GM23248 (cell line): ENCODE measurements at places on chromosomes 16 and 17. TPM values are rescaled to one million over a fixed set of nuclear protein-coding genes. Genes with fewer than 3 reads are reported as not detected.
A peak's percentile ranks its signal among the peaks of the same experiment; 100 is the strongest.

GRCh38 chr17:75843577-75844529 is at the start of gene UNC13D:
UNC13D (minus strand) TSS chr17:75844404; CDS start chr17:75844337, 67 bp downstream.
- no peak within 1 kb of the TSS for H3K4me3 ChIP-seq
- DNase-seq, result no peak
- H3K4me1 ChIP-seq, result peaks cover 3% of the 10 kb centered on the region
- H3K36me3 ChIP-seq, result no peaks in the 10 kb centered on the region

DNA sequence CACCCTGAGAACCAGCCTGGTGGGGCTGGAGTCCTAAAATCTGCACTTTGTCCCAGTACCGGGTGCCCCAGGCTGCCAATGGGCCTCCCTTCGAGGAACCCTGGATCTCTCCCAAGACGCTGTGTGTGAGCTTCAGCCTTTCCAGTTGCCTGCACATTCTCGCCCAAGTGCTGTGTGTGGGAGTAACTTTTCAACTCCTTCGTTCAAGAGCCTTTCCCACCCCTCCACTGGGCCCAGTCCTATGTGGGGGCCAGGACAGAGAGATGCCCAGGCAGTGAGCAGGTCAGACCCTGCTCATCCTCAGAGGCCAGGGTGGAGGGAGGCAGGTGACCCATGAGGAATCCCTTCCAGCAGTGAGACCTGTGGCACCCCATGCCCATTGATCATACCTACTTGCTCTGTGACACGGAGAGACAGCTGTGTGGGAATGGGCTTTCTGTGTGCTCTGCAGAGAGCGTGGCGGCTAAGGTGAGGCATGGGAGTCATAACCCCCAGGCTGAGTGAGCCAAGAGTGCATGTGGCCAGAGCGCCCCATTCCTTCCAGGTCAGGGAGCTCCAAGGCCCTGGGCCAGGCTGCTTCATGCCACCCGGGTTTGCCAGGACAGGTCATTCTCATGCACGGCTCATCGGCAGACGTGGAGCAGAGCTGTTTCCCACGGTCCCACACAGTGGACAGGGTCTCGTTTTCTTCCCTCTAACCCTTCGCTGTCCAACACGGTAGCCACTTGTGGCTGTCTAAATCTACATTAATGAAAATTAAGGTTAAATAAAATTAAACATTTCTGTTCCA is 154.4 kb downstream of the CLEC16A start:
- H3K4me3 ChIP-seq, result no peak overlapping the region
- peaks cover 12% of the 10 kb centered on the region for H3K4me1 ChIP-seq
- H3K27me3 ChIP-seq, result no peaks in the 10 kb centered on the region
- H3K36me3 ChIP-seq, result no peaks in the 10 kb centered on the region

DNA sequence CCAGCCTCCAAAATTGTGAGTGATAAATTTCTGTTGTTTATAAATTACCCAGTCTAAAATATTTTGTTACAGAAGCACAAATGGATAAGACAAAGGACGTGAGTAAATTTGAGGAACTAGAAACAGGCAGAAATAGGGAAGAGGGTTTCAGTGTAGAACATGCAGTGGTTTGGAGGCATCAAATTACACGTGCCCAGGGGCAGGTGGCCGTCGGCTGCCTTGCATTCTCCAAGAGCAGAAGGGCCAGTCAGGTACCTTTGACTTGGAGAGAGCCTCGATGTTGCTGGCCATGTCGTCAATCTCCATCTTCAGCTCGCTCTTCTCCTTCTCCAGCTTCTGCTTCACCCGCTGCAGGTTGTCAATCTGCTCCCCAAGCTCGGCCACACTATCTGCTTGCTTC is 54.3 kb downstream of the MYH13 start:
- peaks cover 7% of the 10 kb centered on the region for H3K27me3 ChIP-seq
- no peak overlapping the region for H3K27ac ChIP-seq
- no peak overlapping the region for H3K4me3 ChIP-seq
- H3K36me3 ChIP-seq, result no peaks in the 10 kb centered on the region
- H3K4me1 ChIP-seq, result no peaks in the 10 kb centered on the region
- DNase-seq, result no peak

DNA sequence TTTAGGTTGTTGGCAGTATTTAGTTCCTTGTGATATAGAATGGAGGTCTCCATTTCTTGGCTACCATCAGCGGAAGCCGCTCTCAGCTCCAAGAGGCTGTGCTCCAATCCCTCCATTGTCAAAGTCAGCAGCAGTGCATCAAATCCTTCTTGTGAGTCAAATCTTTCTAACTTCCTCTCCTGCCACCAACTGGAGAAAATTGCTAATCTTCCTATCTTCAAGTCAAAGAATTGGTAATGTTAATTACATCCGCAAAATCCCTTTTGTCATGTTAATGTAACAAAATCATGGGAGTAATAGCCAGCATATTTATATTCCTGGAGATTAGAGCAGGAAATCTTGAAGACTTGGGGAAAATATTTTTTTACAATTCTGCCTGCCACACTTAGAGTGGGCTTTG is 436.4 kb upstream of the DYNLRB2 start:
- no peak for DNase-seq
- H3K36me3 ChIP-seq, result no peaks in the 10 kb centered on the region
- peaks cover 3% of the 10 kb centered on the region; the same call in 1 of the 2 replicates for H3K4me1 ChIP-seq
- no peak overlapping the region for H3K27ac ChIP-seq
- no peaks in the 10 kb centered on the region for H3K27me3 ChIP-seq
- no peak overlapping the region for H3K4me3 ChIP-seq

- H3K4me1 ChIP-seq, result peaks cover 41% of the 10 kb centered on the region
- peak; percentile 33 for DNase-seq
- no peaks in the 10 kb centered on the region for H3K27me3 ChIP-seq
- H3K4me3 ChIP-seq, result no peak overlapping the region
- no peak overlapping the region for H3K27ac ChIP-seq
These were observed 21.7 kb downstream of the ATP6V0D1 start for GRCh38 chr16:67459066-67459860.

DNA sequence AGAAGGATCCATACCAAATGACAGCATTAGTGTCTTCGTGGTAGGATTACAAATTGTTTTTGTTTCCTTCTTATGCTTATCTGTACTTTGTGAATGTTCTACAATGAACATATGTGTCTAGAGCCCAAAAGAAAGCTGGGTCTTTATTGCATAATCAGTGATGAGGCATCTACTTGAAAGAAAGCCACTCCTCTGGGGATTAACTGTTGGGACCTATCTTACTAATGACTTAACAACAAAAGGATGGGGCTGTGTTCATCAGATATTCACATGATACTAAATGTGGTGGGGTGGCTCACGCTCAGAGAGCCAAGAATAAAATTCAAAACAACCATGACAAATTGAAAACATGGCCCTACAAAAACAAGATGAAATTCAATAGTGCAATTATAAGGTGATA is 160.2 kb downstream of the RGS9 start:
- H3K27ac ChIP-seq, result no peak overlapping the region
- DNase-seq, result peak; percentile 86
- H3K36me3 ChIP-seq, result no peaks in the 10 kb centered on the region
- H3K4me1 ChIP-seq, result peaks cover 13% of the 10 kb centered on the region
- no peak overlapping the region for H3K4me3 ChIP-seq
- peaks cover 14% of the 10 kb centered on the region; the same call in 1 of the 2 replicates for H3K27me3 ChIP-seq

CDH8 gene
- total RNA-seq, result not detected in 2 replicates
